Hepatocyte (in vitro differentiated cells): ENCODE measurements at places on chromosomes 5 and 9. TPM values are rescaled to one million over a fixed set of nuclear protein-coding genes. Genes with fewer than 3 reads are reported as not detected.
A peak's percentile ranks its signal among the peaks of the same experiment; 100 is the strongest.

The IL11RA gene
- 69.4 and 74.6 TPM in 2 replicates for total RNA-seq

The BNC2 gene
- 16.5 and 20.7 TPM in 2 replicates for total RNA-seq

The GARIN3 gene
- total RNA-seq = not detected in 2 replicates

The LPAR1 gene
- total RNA-seq = 36.8 and 45.9 TPM in 2 replicates

The FOXD4L3 gene
- 0.12 TPM in 1 of 2 replicates, not detected in the other for total RNA-seq

- H3K4me3 ChIP-seq = no peak overlapping the region
- no peaks in the 10 kb centered on the region for H3K27me3 ChIP-seq
- peak; percentile 73 for DNase-seq
- no peaks in the 10 kb centered on the region for H3K36me3 ChIP-seq
- peak overlapping the region; percentile 70 for H3K27ac ChIP-seq
Observed at GRCh38 chr5:16812911-16813310, 123.2 kb downstream of the MYO10 start.

GRCh38 chr9:5586391-5586802 lies 42.5 kb upstream of the RIC1 start:
- DNase-seq = no peak
- no peak overlapping the region for H3K27ac ChIP-seq
